ENCODE measurements at places on chromosomes 1 and 21. TPM values are rescaled to one million over a fixed set of nuclear protein-coding genes. Genes with fewer than 3 reads are reported as not detected.

AMY1B gene
- not detected for total RNA-seq

DNA sequence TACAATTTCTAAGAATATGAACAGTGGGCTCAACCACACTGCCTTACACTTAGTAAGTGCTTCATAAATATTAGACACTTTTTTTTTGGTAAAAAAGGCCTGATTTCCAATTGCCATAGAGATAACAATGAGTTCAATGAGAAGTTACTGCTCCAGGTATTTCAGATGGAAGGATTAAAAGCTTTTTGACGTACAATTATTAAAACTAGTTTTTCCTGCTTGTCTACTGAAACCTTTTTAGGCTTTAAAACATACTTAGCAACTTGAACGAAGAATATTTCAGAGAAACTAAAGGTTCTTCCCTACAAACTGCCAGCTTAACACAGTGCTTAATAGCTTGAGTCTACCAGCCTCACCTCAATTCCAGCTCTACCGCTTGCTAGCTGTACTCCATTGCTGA, 43.7 kb downstream of the TRIT1 start:
- no peak for DNase-seq

GRCh38 chr21:15444118-15444960, 285.4 kb upstream of the USP25 start:
- no peak for DNase-seq

DNA sequence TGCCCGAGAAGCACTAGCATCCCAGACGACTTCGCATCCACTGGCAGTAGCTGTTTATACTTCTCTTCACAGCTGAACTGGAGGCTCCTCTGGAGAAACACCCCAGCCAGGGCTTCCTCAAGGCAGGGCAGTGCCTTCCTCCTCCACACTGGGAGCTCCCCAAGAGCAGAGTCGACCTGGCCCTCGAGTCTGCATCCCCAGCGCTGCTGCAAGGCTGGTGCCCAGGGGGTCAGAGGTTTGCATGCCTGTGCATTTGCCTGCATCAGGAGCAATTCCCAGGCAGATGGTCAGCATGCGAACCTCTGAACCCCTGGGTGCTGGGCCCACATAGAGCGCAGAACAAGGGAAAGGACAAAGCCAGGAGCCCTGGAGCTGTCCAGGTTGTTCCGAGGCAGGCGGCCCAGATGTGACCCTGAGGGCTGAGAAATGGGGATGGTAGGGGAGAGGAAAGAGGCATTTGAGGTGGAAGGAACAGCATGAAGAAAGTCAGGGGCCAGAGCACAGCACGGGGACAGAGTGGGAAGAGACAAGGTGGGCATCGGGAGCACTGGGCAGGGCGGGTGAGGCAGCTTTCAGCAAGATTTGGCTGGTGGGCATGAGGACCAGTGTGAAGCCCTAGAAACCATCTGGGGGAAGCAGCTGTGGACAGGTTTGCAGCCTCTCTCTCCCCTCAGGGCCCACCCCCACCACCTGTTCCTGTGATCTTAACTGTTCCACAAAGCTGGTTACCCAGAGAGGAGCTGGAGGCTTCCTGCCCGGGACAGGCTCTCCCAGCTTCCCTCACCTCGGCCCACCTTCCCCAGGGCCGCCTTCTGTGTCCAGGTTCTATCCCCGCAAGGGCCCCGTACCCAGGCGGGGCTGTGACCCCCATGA, 6.4 kb upstream of the S100A8 start:
- no peak for DNase-seq

GRCh38 chr1:151611288-151611790, 511 bp upstream of the SNX27 start:
- DNase-seq = peak; percentile 14

DDAH1 gene
- 22.4 TPM for total RNA-seq

BARHL2 gene
- total RNA-seq = not detected

AKR7A3 gene
- total RNA-seq = 114 TPM

DNA sequence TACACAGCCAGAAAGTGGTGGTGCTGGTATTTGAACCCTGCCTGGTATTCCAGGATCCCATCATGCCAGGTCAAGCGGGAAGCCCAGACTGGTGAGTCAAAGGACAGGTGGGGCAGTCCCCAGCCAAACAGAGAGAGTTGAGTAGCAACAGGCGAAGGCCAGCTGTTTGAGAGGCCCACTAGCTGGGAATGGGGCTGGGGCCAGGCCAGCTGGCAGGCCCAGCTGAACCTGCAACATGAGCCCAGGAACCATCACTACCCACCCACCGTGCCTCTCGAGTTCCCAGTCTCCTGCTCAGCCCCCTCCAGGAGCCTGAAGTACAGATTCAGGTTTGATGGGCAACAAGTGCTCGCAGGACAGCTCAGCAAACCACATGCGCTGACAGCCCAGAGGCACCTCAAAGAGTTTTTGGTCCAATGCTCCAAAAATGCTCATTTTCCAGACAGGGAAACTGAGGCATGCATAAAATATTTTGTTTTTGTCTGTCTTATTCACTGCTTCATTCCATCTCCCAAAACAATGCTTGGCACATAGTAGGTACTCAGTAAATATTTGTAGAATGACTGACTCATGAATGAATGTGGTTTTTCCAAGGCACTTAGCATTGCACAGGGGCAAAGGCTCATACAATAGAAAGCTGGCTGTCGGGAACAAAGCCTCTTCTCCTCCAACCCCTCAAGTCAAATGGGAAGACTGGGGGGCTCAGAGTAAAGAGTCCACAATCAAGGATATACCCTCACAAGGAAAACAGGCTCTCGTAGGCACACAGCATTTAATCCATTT, 42.5 kb upstream of the CLIC4 start:
- DNase-seq = no peak

AMY1C gene
- total RNA-seq = not detected

TCP10L gene
- 0.14 TPM for total RNA-seq

FMO1 gene
- not detected for total RNA-seq

- no peak for DNase-seq
Measured at GRCh38 chr1:111347026-111347425, 56.4 kb downstream of the CHIA start.

- no peak for DNase-seq
Measured at GRCh38 chr1:147634645-147635044, 35.7 kb downstream of the ACP6 start.

DNA sequence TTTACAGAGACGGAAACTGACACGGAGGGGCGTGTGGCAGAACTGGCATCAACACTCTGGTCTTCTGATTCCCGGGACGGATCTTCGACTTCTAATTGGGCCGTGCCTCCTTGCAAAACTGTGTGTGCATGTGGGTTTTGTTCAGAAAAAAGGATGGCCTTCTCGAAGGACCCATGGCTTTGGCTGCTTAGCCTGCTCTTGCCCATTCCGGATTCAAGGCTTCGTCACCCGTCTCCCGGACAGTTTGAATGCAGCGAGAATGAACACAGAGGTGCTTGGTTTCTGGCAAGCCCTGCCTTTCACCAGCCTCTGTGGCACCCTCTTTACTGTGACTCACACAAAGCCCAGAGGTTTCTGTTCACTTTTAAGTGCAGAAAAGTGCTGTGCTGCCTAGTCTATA, 120.1 kb downstream of the PRDM2 start:
- no peak for DNase-seq

FCRL4 gene
- not detected for total RNA-seq

GRCh38 chr1:7399514-7400125, 371.5 kb upstream of the VAMP3 start:
- DNase-seq = no peak

- no peak for DNase-seq
Measured at GRCh38 chr1:8222789-8223188, 95.1 kb upstream of the SLC45A1 start.

DNA sequence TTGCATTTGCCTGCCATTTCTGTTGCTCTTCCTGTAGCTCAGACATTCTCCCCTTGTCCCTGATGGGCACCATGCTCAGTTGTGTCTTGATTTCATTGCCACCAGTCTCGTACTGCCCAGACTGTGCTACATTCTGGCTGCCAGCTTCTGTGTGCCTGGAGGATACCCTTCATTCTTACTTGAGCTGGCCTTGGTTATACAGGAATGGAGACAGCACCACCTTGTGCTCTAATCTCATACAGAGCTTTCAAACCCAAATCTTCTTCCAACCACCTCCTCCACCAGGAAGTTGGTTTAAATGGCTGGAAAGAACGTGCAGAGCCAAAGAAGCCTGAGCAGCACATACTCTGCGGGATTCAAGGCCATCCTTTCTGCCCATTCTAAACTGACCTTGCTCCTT, 165.3 kb downstream of the SLC35F3 start:
- DNase-seq = no peak

FMOD gene
- 44.0 TPM for total RNA-seq

- no peak for DNase-seq
Measured at GRCh38 chr1:203076031-203076511, 9.7 kb downstream of the MYOG start.
